Naive B cell (primary cell): ENCODE measurements at places on chromosomes 5 and 9. TPM values are rescaled to one million over a fixed set of nuclear protein-coding genes. Genes with fewer than 3 reads are reported as not detected.

Gene KYAT1
- 9.4 TPM for polyA plus RNA-seq

DNA sequence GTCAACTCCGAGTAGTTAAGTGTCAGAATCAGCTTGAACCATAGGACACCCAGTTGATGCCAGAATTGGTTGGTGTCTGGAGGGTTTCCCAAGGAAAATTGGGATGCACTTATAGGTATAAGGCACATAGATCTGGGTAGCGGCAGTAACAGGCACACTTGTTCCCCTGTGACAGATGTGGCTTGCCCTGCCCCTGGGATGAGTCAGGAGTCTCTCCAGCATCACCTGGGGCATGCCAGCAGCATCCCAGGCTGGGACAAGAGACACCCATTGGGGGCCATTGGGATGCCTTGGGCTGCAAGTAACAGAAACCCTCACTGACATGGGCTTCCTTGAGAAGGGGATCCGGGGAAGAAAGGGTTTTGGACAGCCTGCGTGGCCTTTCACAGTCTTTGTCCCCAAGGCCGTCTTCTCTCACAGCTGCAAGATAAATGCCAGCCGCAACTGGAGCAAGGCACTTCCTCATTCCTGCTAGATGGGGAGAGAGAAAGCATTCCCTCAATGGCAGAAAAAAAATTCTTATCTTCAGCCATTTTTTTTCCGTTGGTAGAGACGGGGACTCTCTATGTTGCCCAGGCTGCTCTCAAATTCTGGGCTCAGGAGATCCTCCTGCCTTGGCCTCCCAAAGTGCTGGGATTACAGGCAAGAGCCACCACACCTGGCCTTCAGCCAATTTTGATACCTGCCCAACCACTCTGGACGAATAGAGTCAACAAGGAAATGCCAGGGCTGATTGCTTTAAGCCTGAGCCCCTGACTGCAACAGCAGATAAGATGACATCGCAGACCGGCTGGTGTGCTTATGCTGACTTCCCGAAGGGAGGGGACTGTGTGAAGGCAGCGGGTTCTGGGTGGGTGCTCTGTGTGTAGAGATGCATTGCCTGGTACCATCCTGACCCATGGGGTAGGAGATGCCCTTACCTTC, 13.3 kb upstream of the RNF130 start:
- H3K27me3 ChIP-seq, result peaks cover 27% of the 10 kb centered on the region
- no peaks in the 10 kb centered on the region for H3K36me3 ChIP-seq
- H3K27ac ChIP-seq, result no peak overlapping the region
- H3K4me1 ChIP-seq, result peaks cover 16% of the 10 kb centered on the region
- DNase-seq, result no peak

Gene RIOK2
- 11.5 TPM for polyA plus RNA-seq

GRCh38 chr5:65198456-65199120, 283.1 kb downstream of the ADAMTS6 start:
- H3K4me3 ChIP-seq, result no peak overlapping the region
- no peak for DNase-seq
- H3K36me3 ChIP-seq, result no peaks in the 10 kb centered on the region
- H3K27ac ChIP-seq, result no peak overlapping the region

Gene CARTPT
- polyA plus RNA-seq, result not detected

GRCh38 chr9:35905912-35906679, at the start of gene HRCT1:
Gene HRCT1, plus strand, starts transcription at chr9:35906202. Its CDS starts 86 bp downstream, at chr9:35906288.
- peaks cover 5% of the 10 kb centered on the region for H3K4me1 ChIP-seq
- no peak within 1 kb of the TSS for H3K4me3 ChIP-seq
- H3K27me3 ChIP-seq, result peaks cover 59% of the 10 kb centered on the region

GRCh38 chr5:40572937-40573336, 106.8 kb upstream of the PTGER4 start:
- no peaks in the 10 kb centered on the region for H3K36me3 ChIP-seq
- H3K27ac ChIP-seq, result no peak overlapping the region
- H3K27me3 ChIP-seq, result no peaks in the 10 kb centered on the region
- H3K4me3 ChIP-seq, result no peak overlapping the region
- DNase-seq, result no peak

GRCh38 chr5:119355244-119355638, 578 bp upstream of the TNFAIP8 start:
- no peak for DNase-seq
- peak overlapping the region; percentile 92 for H3K4me3 ChIP-seq
- peaks cover 10% of the 10 kb centered on the region for H3K36me3 ChIP-seq
- peaks cover 74% of the 10 kb centered on the region for H3K4me1 ChIP-seq

- peaks cover 17% of the 10 kb centered on the region for H3K4me1 ChIP-seq
- no peaks in the 10 kb centered on the region for H3K36me3 ChIP-seq
- H3K4me3 ChIP-seq, result no peak overlapping the region
- no peaks in the 10 kb centered on the region for H3K27me3 ChIP-seq
- peak; percentile 17 for DNase-seq
- H3K27ac ChIP-seq, result peak overlapping the region; percentile 69
These were observed 102.2 kb downstream of the DEPDC1B start for GRCh38 chr5:60597572-60598320.

DNA sequence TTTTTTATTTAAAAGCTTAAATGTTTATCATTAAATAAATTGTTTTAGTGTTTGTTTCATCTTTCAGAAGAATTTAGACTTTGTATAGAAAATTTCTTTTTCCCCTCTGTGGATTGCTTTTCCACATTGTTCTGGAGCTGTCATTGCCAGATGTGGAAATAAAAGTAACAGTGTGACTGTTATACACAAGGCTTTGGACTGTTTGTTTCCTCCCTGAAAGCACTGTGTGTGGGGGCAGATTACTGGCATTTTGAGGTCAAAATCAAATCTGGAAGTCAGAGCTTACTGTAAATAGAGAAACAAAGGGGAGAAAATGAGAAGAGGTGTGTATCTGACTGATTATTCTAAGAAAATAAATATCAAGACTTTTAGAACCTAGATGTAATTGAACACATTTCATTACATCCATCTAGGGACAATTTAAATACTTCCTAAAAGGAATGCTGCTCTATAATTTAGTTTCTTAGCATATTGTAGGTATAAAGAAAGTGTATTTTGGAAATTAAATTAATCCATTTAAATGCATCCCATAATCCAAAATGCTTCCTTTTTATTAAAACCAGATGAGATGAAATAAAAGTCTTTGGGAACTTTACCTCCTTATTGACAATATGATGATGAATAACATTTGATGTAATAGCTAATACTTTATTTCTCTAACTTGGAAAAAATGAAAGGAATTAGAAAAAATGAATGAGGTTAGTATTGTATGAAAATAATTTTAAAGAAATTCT, 51.9 kb downstream of the ERCC6L2 start:
- peaks cover 45% of the 10 kb centered on the region for H3K36me3 ChIP-seq
- H3K27ac ChIP-seq, result no peak overlapping the region
- no peak for DNase-seq
- H3K4me1 ChIP-seq, result no peaks in the 10 kb centered on the region
- H3K27me3 ChIP-seq, result no peaks in the 10 kb centered on the region
- H3K4me3 ChIP-seq, result no peak overlapping the region

DNA sequence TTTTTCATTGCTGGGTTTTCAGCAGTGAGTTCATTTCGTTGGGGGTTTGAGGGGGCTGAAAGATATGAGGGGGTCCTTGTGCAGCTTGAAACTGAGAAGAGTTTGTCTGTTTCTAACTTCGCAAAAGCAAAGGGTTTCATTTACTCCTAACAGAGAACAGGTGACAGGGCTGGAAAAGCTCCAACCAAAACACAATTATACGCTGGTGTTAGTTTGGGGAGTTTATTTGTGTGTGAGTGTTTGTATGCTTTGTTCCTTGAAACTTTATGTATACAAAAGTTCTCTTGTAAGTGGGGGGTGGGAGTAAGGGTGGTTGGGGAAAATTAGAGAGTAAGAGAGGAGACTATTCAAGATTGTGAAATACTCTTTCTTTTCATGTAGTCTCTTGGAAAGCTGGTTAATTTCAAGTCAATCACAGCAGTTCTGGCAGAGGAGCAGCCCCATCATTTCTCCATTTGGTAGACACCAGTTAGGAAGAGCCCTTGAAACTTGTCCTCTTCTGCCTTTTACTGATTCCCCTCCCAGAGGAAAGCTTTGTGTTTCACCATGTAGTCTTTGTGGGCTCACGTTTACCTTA, 881 bp downstream of the TNFAIP8 start:
- H3K27ac ChIP-seq, result peak overlapping the region; percentile 81
- H3K4me3 ChIP-seq, result peak overlapping the region; percentile 88
- no peaks in the 10 kb centered on the region for H3K27me3 ChIP-seq
- peaks cover 19% of the 10 kb centered on the region for H3K36me3 ChIP-seq

- H3K27ac ChIP-seq, result peak overlapping the region; percentile 98
- H3K4me1 ChIP-seq, result peaks cover 62% of the 10 kb centered on the region
- H3K27me3 ChIP-seq, result peaks cover 65% of the 10 kb centered on the region
- H3K4me3 ChIP-seq, result peak overlapping the region; percentile 84
These were observed 19.2 kb upstream of the PITX1 start for GRCh38 chr5:135053278-135053677.

GRCh38 chr5:17302604-17303003, 85.2 kb downstream of the BASP1 start:
- no peak overlapping the region for H3K27ac ChIP-seq
- DNase-seq, result no peak
- H3K36me3 ChIP-seq, result no peaks in the 10 kb centered on the region
- no peak overlapping the region for H3K4me3 ChIP-seq
- H3K4me1 ChIP-seq, result peaks cover 4% of the 10 kb centered on the region

DNA sequence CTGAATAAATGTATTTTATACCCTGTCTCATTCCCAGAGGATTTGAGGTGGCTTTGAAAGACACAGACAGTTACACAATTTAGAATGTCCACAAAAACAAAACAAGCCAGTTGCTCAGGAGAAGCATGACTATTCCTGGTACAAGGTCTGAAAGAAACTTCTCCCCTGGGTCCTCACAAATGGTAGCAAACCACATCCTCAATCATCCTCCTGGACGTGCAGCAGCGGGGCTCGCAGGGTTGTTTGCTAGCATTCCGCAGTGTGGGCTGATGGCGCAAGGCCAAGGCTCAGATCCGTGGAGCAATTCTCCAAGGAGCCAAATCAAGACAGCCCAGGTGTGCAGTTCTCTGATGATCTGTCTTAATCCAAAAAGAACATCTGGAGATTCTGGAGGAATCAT, 210.3 kb downstream of the ACTL7B start:
- H3K27ac ChIP-seq, result no peak overlapping the region
- H3K27me3 ChIP-seq, result no peaks in the 10 kb centered on the region
- H3K4me3 ChIP-seq, result no peak overlapping the region
- no peaks in the 10 kb centered on the region for H3K4me1 ChIP-seq

DNA sequence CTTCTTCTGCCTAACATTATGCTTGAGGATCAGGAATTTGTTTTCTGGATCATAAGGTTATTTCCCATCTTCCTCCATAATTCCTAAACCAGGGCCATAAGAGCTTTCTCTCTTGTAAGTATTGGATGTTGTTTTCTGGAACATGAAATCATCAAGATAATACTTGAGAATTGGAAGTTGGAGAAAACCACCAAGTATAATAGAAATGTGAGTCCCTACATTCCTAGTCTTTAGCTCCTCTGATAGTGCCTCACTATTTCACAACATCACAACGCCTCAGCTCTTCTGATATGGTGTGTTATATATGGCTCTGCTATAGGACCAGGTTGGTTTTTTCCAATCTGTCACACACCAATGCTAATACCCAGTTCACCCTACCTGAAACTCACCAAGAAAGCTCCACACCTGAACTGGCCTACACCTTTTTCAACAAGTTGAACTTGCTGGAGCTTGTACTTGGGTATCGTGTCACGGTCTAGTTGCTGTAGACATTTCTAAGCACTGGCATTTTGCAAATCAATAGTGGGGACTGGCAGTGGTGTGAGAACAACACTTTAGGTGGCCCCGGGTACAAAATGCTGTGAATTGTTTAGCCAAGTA, 141.1 kb downstream of the ACTBL2 start:
- H3K27me3 ChIP-seq, result no peaks in the 10 kb centered on the region
- H3K4me1 ChIP-seq, result peaks cover 5% of the 10 kb centered on the region
- no peak for DNase-seq
- H3K36me3 ChIP-seq, result peaks cover 5% of the 10 kb centered on the region
- H3K27ac ChIP-seq, result no peak overlapping the region

Gene GNA14
- polyA plus RNA-seq, result not detected

GRCh38 chr5:89397096-89397495, 514.1 kb upstream of the MEF2C start:
- H3K27me3 ChIP-seq, result no peaks in the 10 kb centered on the region
- H3K4me1 ChIP-seq, result peaks cover 28% of the 10 kb centered on the region
- H3K27ac ChIP-seq, result peak overlapping the region; percentile 95
- no peaks in the 10 kb centered on the region for H3K36me3 ChIP-seq

DNA sequence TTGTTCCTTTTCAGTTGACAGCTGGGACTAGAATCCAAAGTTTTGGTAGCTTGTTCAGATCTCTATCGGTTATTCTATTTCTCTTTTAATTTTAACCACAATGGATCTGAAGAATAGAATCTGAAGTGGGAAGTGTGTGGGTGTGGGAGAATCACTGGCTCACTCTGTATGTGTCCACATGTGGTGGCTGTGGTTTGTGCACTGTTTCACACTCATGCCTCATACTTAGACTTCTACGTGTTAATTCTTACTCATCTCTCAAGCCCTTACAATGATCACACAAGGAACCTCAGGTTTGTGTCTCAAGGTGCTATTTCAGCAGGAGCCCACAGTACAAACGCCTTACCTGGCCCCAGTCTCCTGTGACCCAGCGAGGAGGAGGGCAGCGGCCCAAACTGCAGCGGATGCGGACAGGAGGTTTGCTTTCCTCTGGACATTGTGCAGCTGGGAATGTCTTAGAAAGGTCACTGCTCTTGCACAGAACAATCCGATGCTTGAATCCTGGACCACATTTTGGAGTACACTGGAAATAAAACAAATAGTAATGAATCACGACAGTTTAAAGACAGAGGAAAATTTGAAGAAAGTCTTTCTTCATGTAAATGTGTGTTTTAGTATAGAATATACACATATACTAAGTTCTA, 309.1 kb downstream of the ADAMTS6 start:
- H3K36me3 ChIP-seq, result no peaks in the 10 kb centered on the region
- no peak for DNase-seq
- no peaks in the 10 kb centered on the region for H3K27me3 ChIP-seq
- H3K4me3 ChIP-seq, result no peak overlapping the region
- no peaks in the 10 kb centered on the region for H3K4me1 ChIP-seq

GRCh38 chr9:7342229-7342628, 457.3 kb downstream of the DMAC1 start:
- DNase-seq, result no peak
- no peak overlapping the region for H3K4me3 ChIP-seq
- no peak overlapping the region for H3K27ac ChIP-seq
- peaks cover 6% of the 10 kb centered on the region for H3K4me1 ChIP-seq
- no peaks in the 10 kb centered on the region for H3K36me3 ChIP-seq

DNA sequence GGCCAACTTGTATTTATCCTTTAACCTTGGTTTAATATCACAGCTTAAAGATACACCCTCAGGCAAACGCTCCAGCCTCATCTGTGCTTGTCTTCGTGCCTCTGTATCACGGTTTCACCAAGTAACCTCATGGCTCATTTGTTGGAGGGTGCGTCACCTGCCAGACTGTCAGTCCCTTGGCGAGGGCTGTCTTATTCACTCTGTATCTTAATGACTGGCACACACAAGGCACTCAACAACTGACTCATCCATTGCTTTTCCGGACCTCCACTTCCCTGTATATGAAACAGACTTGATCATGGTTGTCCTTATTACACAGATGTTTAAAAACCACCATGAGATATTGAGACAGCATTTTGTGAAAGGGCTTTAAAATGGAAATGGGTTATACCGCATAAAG, 28.0 kb downstream of the LCP2 start:
- peaks cover 26% of the 10 kb centered on the region for H3K4me1 ChIP-seq
- DNase-seq, result no peak
- H3K36me3 ChIP-seq, result peaks cover 13% of the 10 kb centered on the region
- H3K4me3 ChIP-seq, result peak overlapping the region; percentile 38
- no peak overlapping the region for H3K27ac ChIP-seq

- no peaks in the 10 kb centered on the region for H3K27me3 ChIP-seq
- no peak for DNase-seq
- no peaks in the 10 kb centered on the region for H3K36me3 ChIP-seq
- no peak overlapping the region for H3K27ac ChIP-seq
- H3K4me1 ChIP-seq, result no peaks in the 10 kb centered on the region
These were observed 352.6 kb downstream of the OSTF1 start for GRCh38 chr9:75440914-75441313.

Gene SLC6A19
- not detected for polyA plus RNA-seq
